CD4-positive, alpha-beta T cell (primary cell): ENCODE measurements at places on chromosomes 2 and 18.

GRCh38 chr2:125713533-125713932 is 942.4 kb upstream of the GYPC start:
- no peak for DNase-seq

DNA sequence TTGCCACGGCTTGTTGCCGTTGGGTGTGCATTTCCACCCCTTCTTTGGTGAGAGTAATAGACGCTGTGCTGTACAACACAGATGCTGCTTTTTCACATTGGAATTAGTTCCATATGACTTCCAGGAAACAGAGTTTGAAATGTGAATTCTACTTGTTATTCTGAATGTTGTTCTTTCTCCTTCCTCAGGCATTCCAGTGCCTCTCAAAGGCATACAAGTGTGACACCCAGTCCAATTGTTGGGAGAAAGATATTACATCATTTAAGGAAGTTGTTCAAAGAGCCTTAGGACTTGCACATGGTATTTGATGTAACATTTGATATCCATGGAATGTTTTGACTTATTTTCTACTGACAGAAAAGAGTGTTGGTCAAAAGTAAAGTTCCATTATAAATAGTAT is 134.4 kb upstream of the LTBP1 start:
- no peak for DNase-seq

DNA sequence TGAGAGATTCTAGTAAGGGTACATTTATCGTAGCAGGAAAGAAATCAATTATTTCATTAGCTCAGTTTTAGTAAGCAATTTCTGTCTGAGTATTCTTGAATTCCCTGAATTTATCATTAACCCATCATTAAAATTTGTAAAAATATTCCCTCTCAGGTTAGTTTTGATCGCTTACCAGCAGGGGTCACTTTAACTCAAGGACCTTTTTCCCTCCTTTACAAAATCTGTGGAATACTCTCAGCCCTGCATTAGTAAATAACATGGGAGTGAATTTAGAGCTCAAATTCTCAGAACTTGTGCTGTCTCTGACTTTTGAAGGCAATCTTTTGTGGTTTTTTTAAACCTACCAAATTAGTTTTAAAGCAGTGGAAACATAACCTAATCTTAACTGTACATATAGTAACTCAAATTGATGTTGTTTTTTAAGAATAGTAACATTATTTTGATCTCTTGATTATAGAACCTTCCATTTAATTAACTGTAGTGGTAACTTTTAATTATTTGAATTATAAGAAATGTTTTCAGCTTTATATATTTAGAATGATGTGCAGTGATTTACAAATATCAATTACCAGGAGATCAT is 97.2 kb downstream of the AGPS start:
- DNase-seq, result no peak

DNA sequence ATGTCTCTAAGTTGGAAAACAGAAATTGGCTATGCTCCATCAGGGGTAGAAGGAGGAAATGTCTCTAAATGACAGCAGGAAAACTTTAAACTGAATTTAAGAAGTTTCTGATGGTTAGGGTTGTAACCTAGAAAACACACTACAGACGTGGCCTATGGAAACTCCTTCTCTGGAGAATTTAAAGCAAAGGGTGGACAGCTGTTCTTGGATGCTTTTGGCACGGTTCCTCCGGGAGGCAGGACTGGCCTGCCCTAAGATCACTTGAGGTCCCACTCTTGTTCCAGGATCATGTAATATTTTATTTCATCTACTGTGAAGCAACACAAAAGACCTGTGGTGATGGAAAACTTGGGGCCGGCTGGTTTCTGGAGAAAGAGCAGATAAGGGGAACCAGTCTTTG is 77.0 kb downstream of the NRP2 start:
- DNase-seq, result no peak

GRCh38 chr2:9637330-9637729 is 6.5 kb upstream of the YWHAQ start:
- DNase-seq, result no peak

DNA sequence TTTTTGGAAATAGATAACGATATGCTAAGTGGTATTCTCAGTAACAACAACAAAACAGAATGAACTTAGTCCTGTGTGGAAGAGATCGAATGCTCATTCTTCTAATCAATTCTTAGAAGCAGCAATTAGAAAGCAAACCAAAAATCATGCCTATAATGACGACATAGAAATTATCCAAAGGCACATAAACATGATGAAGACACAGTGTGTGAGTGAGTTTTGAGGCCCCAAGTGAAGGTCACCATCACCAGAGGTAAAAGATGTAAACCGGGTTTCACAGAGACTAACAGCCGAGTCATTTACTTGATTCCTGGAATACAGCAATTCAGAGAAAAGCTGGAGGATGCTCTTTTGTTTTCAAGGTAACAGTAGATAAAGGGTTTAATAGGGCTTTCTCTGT is 509.2 kb downstream of the TDRD15 start:
- no peak for DNase-seq

DNA sequence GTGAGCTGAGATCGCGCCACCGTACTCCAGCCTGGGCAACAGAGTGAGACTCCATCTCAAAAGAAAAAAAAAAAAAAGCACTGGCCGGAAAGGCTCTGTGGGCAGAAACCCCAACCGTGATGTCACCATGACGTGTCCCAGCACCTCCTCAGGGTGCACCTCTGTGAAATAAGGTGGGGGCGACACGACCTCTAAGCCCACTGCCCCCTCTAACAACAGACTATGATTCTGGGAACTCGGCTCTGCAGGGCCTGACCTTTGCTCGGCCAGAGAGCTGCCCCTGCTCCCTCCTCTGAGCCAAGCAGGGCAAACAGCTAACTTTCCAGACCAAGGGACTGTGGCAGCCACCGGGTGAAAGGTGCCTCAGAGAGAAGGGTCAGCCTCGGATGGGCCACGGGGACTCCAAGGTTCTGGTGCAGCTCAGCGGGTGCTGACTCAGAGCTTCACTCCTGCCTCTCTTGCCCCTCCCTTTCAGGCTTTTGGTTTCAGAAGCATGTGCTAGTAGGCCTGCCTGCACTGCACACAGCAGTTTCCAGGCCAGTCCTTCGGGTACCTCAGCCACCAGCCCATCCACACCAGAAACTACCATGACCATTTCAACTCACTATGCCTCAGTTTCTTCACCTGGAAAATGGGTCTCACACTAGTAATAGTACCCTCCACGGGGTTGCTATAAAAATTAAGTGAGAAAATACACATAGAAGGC is 8.0 kb downstream of the TMBIM1 start:
- peak; percentile 39 for DNase-seq

- no peak for DNase-seq
These were observed 13.9 kb upstream of the VRK2 start for GRCh38 chr2:58032764-58033080.

- DNase-seq, result no peak
These were observed 20.9 kb downstream of the MARCHF4 start for GRCh38 chr2:216351172-216351925.

GRCh38 chr18:51097021-51097822 is 67.2 kb downstream of the SMAD4 start:
- no peak for DNase-seq

- DNase-seq, result no peak
These were observed at the start of gene L3MBTL4 for GRCh38 chr18:6414723-6415417. Gene L3MBTL4, minus strand, starts transcription at chr18:6414911. Its CDS starts 103,286 bp downstream, at chr18:6311625.

GRCh38 chr18:63142594-63143225 is 176.9 kb downstream of the BCL2 start:
- DNase-seq, result no peak

- no peak for DNase-seq
These were observed 192.8 kb upstream of the ZNF521 start for GRCh38 chr18:25544546-25545287.

DNA sequence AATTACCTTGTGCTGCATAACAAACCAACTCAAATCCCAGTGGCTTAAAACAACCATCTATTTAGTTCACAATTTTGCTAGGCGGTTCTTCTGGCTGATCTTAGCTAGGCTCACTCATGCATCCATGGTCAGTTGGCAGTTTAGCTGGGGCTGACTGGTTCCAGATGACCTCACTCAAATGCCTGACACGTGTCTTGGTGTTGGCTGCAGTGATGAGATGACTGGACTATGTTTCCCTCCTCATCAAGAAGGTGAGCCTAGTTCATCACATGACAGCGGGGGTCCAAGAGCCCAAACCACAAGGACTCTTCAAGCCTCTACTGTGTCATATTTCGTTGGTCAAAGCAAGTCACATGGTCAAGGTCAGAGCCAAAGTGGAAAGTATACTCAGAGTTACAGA is 42.7 kb upstream of the ACTR3 start:
- DNase-seq, result no peak
